ENCODE measurements at places on chromosomes 5 and 9.

- DNase-seq: no peak
Observed at GRCh38 chr9:35357116-35357515, 132.8 kb upstream of the RUSC2 start.

GRCh38 chr5:129271308-129271707, 176.8 kb downstream of the ISOC1 start:
- DNase-seq: peak; percentile 58

GRCh38 chr5:98840946-98841345, 67.5 kb downstream of the RGMB start:
- DNase-seq: no peak

GRCh38 chr5:56595566-56595965, 219.8 kb upstream of the MAP3K1 start:
- no peak for DNase-seq

Data from fibroblast of the aortic adventitia (primary cell).